ENCODE measurements at places on chromosomes 5 and 9. TPM values are rescaled to one million over a fixed set of nuclear protein-coding genes. Genes with fewer than 3 reads are reported as not detected.
A peak's percentile ranks its signal among the peaks of the same experiment; 100 is the strongest.

Gene C9
- 0.31 TPM for total RNA-seq

- H3K27ac ChIP-seq: no peak overlapping the region
- no peaks in the 10 kb centered on the region for H3K27me3 ChIP-seq
- peaks cover 17% of the 10 kb centered on the region for H3K4me1 ChIP-seq
- peaks cover 7% of the 10 kb centered on the region for H3K36me3 ChIP-seq
- no peak overlapping the region for H3K4me3 ChIP-seq
These were observed 48.9 kb downstream of the VAV2 start for GRCh38 chr9:133943036-133943780.

- H3K36me3 ChIP-seq: no peaks in the 10 kb centered on the region
- H3K27me3 ChIP-seq: no peaks in the 10 kb centered on the region
- H3K27ac ChIP-seq: no peak overlapping the region
- no peak for DNase-seq
- no peak overlapping the region for H3K4me3 ChIP-seq
These were observed 933.6 kb downstream of the EFNA5 start for GRCh38 chr5:106737111-106737510.

Gene PITX1
- total RNA-seq: not detected

- no peak overlapping the region for H3K27ac ChIP-seq
- H3K4me3 ChIP-seq: no peak overlapping the region
- no peaks in the 10 kb centered on the region for H3K4me1 ChIP-seq
- H3K36me3 ChIP-seq: no peaks in the 10 kb centered on the region
- DNase-seq: no peak
- H3K27me3 ChIP-seq: no peaks in the 10 kb centered on the region
These were observed 206.6 kb downstream of the ICE1 start for GRCh38 chr5:5628866-5629606.

DNA sequence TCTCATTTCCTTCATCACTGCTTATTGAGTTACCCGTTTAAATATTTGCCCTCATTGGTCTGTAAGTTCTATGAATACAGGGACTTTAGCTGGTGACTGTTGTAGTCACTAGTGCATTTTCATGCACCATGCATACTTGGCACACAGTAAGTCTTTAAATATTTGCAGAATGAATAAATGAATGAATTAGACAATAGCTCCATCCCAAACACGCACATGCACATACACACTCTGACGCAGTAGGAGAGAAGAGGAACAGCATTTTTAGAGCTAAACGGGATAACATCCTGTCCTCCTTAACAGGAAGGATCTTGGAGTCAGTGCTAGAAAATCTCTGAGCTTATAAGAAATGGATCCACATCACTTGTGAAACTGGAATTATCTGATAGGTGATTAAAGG lies 447.7 kb downstream of the KIF4B start:
- H3K4me3 ChIP-seq: no peak overlapping the region
- no peaks in the 10 kb centered on the region for H3K4me1 ChIP-seq
- H3K36me3 ChIP-seq: no peaks in the 10 kb centered on the region

Gene PDGFRB
- total RNA-seq: 113 TPM

GRCh38 chr5:32027717-32028458 lies 146.2 kb downstream of the GOLPH3 start:
- peak overlapping the region; percentile 31 for H3K27ac ChIP-seq
- H3K4me1 ChIP-seq: peaks cover 35% of the 10 kb centered on the region
- no peak for DNase-seq
- H3K4me3 ChIP-seq: no peak overlapping the region

- DNase-seq: peak; percentile 99
- peaks cover 30% of the 10 kb centered on the region for H3K4me1 ChIP-seq
- H3K36me3 ChIP-seq: no peaks in the 10 kb centered on the region
- H3K4me3 ChIP-seq: peak overlapping the region; percentile 96
- no peaks in the 10 kb centered on the region for H3K27me3 ChIP-seq
- H3K27ac ChIP-seq: peak overlapping the region; percentile 100
These were observed 81.5 kb downstream of the PTPDC1 start for GRCh38 chr9:94165592-94166235.

DNA sequence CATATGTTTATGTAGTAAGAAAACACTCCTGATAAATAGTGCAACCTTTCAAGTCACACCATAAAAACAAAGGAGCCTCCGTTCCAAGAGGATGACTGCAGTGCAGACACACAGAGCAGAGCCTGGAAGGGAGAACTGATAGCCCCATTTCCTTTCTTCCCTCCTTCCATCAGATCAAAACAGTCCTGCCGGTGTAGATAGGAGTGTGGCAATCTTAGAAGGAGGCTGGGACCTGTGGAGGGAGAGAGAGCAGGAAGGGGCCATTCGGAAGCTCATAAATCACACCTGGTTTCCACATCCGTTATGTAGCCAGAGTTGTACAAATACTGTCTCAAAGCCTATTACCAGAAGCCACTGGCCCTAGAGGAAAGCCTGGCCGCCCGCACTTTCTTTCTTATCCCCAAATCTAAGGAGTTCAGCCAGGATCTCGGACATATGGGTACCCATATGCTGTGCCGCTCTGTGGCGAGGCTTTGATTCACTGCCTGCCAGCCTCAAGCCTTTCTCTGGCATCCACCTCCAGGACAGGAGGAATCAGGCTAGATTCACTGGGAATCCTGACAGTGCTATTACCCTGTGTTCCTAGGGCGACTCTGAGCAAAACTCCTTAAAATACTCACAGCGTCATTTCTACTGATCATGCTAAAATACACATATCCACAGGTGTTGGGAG lies 26.9 kb downstream of the DAP start:
- H3K27ac ChIP-seq: no peak overlapping the region
- H3K36me3 ChIP-seq: peaks cover 18% of the 10 kb centered on the region
- H3K27me3 ChIP-seq: no peaks in the 10 kb centered on the region
- DNase-seq: no peak
- no peak overlapping the region for H3K4me3 ChIP-seq
